ENCODE measurements at places on chromosomes 6 and 20.

- DNase-seq, result no peak
Measured at GRCh38 chr6:36985417-36985807, 584 bp downstream of the MTCH1 start.

- DNase-seq, result no peak
Measured at GRCh38 chr6:161985876-161986423, 712.1 kb upstream of the AGPAT4 start.

DNA sequence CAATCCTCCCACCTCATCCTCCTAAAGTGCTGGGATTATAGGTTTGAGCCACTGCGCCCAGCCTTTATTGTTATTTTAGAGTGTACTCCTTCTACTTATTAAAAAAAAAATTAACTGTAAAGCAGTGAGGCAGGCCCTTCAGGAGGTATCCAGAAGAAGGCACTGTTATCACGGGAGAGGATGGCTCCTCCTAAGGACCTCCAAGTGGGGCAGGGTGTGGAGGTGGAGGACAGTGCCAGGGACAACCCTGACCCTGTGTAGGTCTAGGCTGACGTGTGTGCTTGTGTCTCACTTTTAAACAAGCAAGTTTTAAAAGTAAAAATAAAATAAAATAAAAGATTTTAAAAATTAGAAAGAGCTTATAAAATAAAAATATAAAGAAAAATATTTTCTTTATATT lies 23.7 kb upstream of the TAF4 start:
- no peak for DNase-seq

- DNase-seq, result no peak
Measured at GRCh38 chr20:1334761-1335160, 5.8 kb upstream of the SDCBP2 start.

GRCh38 chr6:50381099-50381415 lies 331.3 kb upstream of the DEFB112 start:
- DNase-seq, result no peak

GRCh38 chr20:29313481-29313880 lies 1944.0 kb upstream of the DEFB115 start:
- no peak for DNase-seq

DNA sequence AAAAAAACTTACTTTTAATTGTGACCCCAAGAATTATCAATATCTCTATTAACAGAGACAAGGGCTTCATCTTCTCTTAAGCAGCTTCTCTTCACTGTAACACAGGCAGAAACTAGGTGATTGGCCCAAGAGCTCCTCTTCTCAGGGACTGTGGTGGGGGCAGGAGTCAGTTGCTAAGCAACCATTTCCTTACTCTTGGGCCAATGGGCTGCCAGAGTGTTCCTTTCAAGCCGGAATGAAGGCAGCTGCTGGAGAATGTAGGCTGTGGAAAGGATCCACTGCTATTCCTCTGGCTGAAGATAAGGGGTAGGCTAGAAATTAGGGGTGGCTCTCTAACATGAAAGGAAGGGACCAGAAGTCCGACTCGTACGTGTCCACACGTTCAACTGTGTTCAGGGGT lies at the start of gene SEL1L2:
Gene SEL1L2, minus strand, starts transcription at position 150 of the 400 bp plus-strand sequence. Its CDS starts 80 bp downstream, at position 70.
- no peak for DNase-seq

DNA sequence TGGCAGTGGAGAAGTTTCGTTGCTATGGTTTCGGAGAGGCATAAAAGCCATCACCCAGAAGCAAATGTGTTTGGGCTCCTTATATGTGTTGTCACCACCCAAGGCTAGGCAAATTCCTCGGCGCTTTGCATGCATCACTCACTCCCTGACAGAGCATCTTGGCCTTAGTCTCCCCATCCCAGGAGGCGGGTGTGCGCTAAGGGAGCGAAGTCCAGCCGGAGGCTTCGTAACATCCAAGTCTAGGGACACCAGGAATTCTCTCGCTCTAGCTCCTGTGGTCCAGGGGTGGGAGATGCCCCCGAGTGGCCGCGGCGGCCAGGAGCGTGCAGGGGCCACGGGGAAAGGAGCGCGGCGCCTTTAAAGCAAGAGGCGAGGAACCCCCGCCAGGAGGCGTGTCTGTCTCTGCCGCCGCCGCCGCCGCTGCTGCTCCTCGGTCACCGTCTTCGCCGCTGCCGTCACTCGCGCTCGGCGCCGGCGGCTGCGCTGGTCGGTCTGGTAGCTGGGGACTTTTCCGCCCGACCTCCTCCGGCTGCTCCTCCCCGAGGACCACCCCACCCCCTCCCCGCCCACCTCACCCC lies at the start of gene GRIK2:
Gene GRIK2, plus strand, starts transcription at position 458 of the 578 bp plus-strand sequence.
- no peak for DNase-seq

- peak; percentile 32 for DNase-seq
Measured at GRCh38 chr6:122530440-122531046, 58.9 kb upstream of the SERINC1 start.

- DNase-seq, result no peak
Measured at GRCh38 chr6:135651964-135652755, 154.6 kb upstream of the AHI1 start.

- no peak for DNase-seq
Measured at GRCh38 chr20:8152847-8153246, 20.8 kb downstream of the PLCB1 start.

DNA sequence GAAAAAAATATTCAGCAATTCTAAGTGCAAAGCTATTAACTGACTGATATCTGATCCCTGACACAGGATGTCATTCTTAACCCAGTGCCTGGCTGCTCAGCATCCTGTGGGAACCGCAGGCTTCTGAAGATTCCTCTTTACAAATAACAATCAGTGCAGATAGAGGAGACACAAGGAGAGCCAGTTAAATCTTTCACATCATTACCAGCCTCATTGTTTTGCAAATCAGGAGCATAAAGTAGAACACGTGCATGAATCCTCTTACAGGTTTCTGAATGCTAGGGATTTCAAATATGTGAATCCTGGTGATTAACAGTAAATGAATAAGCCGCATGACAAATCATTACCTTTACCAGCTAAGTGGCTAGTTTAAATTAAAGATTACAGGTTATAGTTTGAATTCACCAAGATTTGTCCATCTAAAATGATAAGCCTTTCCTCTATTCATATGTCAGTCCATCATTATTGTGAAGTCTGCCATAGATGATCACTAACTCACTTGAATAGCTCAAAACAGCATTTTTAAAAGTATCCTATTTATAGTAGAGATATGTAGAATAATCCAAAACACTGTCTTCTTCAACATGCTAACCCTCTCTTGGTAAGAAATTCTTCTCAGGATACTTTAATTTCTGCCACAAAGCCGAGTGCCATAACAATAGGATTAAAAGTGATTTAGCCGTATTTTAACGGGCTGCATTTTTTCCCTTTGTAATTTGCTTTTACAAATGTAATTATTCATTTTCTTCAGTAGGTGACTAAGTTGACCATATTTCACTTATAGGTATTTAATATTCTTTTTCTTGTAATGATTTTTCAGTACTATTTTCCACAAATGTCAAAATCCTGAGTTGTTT lies 367.3 kb upstream of the EPHA7 start:
- no peak for DNase-seq

DNA sequence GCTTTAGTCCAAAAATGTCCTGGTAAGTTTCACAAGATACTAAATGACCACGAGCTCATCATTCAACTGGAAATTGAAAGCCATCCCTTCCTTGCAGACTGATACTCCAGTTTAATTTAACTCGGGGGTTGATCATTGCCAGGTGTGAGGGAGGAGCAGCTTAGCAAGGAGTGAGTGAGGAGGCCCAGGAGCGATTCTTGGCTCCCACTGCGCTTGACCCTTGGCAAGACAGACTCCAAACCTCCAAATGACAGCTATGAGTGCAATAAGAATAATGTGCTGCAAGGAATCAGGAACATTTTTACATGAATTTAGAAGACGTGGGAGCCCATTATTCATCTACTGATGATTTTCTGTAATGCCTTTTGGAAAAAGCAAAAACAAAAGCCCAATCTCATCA lies 64.9 kb downstream of the LAMA4 start:
- DNase-seq, result no peak

- DNase-seq, result no peak
Measured at GRCh38 chr6:48243071-48243470, 132.1 kb upstream of the PTCHD4 start.

GRCh38 chr20:51272401-51272800 lies 249.5 kb upstream of the KCNG1 start:
- no peak for DNase-seq

DNA sequence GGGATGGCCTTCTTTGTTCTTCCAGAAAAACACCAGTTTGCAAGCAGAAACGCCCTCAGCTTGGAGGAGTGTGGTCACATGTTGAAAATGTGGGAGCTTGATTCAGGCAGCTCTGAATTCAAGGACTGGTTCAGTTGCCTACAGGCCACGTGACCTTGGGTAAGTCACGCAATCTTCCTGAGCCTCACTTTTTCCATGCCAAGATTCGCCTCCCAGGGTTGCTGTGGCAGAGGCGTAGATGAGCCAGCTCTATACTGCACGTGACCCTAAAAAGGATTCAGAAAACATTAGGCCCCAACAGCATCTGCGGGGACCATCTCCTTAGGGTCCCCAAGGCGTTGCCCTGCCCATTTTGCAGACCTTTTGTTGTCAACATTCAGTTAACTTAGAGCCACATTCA lies 112.0 kb upstream of the SNX9 start:
- no peak for DNase-seq

GRCh38 chr6:137729866-137730629 lies 137.0 kb upstream of the TNFAIP3 start:
- DNase-seq, result no peak

GRCh38 chr6:55868771-55869479 lies 6.5 kb downstream of the BMP5 start:
- no peak for DNase-seq

- no peak for DNase-seq
Measured at GRCh38 chr6:5550631-5551030, 289.3 kb downstream of the FARS2 start.

- DNase-seq, result no peak
Measured at GRCh38 chr20:18578581-18578980, 9.3 kb upstream of the DTD1 start.

DNA sequence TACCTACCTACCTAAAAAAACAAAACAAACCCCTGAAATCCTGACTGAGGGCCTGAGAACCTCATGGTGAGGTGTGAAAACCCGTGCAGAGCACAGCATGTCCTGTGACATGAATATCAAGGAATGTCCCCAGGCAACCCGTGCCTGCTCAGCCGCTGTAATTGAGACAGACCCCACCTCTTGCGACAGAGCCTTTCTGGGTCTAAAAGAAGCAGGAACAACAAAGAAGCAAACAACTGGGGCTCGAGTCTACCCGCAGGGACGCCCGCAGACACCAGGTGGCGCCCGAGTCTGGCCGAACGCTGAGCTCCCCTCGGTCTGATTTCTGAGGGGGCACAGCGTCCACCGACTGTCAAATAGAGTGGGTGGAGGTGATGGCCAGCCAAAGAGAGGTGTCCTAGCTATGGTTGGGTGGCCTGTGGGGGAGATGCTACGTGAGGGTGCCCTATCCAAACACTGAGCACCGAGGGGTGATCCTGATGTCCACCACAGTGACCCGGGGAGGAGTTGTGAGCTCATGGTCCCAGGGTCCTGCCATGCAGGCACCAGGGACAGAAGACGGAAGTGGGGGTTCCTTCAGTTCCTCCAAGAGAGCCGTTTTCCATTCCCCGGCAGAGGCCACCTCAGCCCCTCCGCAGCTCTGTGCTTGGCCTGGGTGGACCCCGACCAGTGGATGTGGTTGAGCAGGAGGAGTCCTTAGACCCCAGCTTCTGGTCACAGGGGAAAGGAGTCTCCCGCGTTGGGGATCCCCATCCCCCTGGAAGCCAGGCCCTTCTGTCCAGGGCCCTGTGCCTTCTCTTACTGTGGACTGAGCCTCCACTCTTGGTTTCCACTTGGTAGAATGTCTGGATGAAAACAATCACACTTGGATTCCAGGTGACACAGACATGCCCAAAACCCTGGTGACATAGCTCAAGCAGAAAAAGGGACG lies 268.2 kb downstream of the CDC5L start:
- peak; percentile 23 for DNase-seq

GRCh38 chr6:33315793-33316602 lies 1.5 kb downstream of the ZBTB22 start:
- DNase-seq, result no peak

DNA sequence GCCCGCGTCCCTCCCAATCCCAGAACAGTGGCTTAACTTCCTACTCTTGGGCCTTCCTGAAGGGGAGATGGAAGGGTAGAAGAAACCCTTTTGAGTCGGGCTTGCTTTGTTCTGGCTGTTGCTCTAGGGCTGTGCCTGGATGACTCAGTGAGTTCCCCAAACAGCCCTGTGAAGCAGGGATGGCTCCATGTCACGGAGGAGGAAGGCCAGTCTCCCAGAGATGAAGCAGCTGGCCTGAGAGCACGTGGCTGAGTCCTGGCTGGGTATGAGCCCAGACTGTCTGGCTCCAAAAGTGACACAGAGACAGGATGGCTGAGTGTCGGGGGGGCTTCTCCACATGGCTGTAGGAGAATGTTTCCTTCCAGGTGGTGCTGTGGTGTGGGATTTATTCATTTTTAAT lies 4.6 kb downstream of the SYTL3 start:
- DNase-seq, result no peak

DNA sequence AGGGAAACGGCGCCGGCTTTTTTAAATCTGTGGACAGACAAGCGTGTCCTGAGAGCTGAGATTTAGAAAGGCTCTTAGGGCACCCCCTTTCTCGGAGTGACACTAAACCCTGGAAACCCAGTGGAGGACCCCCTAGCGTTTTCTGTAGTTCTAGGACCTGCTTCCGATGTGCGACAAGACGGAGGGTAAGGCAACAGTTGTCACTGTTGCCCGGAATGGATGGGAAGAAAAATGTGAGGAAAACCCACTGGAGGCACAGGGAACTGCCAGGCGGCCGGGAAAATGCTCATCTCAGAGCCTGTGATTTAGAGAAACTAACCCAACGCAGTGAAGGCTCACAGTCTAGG lies 551 bp upstream of the ATP5F1E start:
- no peak for DNase-seq

DNA sequence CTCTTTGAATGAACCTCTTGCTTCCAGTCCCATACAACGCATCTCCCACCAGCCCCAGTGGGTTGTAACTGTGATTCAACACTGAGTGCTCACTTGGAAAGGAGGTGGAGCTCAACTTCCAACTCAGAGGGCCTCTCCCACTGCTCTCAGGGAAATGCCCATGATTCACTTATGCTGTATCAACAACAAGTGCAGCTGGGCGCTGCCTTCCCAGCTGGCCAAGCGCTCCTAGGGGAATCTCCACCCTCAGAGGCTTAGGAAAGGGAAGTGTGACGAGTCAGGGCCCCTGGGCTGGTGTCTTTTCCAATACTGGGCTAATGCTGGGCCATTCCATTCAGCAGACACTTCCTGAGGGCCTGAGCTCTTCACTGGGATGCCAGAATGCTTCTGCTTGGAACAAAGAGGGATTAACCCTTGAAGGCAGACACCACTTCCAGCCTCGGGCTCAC lies 8.1 kb upstream of the OCSTAMP start:
- DNase-seq, result peak; percentile 38

- peak; percentile 2 for DNase-seq
Measured at GRCh38 chr20:49446808-49447207, 35.7 kb downstream of the KCNB1 start.

GRCh38 chr20:10538768-10539167 lies 103.7 kb downstream of the SLX4IP start:
- no peak for DNase-seq

Measured in AG09319 (cell line).